ENCODE measurements at places on chromosomes 3 and 15.

GRCh38 chr3:57627976-57628375 lies 30.8 kb upstream of the ARF4 start:
- no peak for DNase-seq

GRCh38 chr15:65969865-65970816 lies 100.8 kb downstream of the RAB11A start:
- no peak for DNase-seq

GRCh38 chr3:118981494-118982134 lies 53.0 kb downstream of the IGSF11 start:
- no peak for DNase-seq

- no peak for DNase-seq
These were observed 286.7 kb downstream of the DOCK3 start for GRCh38 chr3:50961386-50961785.

DNA sequence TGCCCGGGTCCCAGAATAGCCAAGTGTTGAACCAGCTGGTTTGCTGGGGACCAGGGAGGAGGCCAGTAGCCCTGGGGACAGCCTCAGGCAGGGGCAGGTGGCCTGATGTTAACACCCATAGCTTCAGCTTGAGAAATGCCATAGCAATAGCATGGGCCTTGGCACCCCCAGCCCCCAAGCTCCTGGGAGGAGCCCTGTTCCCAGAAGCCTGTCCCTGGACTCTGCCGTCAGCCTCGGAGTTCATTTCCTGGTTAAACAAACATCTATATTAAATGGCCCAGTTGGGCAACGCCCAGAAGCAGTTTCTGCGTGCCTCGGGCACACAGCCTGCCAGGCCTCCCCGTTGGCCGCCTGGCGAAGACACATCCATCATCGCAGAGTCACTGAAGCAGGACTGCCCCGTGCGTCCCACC lies 58.2 kb downstream of the FGD5 start:
- no peak for DNase-seq

- no peak for DNase-seq
These were observed 92.0 kb downstream of the PDE8A start for GRCh38 chr15:85073556-85074194.

DNA sequence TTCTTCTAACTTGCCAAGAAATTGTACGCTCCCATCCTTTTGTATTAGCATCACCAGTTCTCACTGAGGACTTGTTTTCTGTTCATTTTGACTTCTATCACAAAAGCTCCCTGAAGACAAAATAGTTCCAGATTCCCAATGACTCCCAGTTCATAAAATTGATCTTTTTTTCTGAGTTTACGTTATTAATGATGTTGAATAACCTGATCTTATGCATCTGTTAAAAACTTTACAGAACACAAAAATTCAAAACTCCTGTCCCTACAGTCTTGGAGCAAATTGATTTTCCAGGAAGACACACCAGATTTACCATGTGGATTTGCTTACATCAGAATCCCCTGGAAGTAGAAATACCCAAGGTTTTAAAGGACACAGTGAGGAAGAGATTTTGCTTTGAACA lies 8.3 kb upstream of the KCNMB2 start:
- no peak for DNase-seq

GRCh38 chr15:42449770-42450424 lies 41.0 kb downstream of the ZNF106 start:
- DNase-seq: no peak

DNA sequence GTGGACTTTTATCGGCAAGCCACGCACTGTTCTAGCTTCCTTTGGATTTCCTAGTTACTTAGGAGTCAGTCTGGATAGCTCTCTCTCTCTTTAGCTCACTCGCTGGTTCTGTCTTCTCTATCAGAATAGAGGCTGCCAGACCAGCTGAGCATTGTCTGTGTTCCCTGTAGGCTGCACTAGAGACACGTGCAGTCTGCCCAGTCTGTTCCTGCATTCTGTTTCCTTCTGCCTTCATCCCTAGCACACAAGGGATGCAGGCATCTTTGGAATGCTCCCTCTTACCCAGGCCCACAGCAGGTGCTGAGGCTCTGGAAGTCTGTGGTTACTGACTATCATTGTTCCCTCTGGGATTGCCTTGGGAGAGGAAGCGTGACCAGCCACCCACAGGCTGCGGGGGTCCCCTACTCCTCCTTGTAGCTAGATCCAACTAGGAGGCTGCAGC lies 322.8 kb downstream of the ZNF621 start:
- no peak for DNase-seq

GRCh38 chr3:130490241-130490640 lies 26.7 kb upstream of the COL6A6 start:
- no peak for DNase-seq

Measured in MM.1S (cell line).